ENCODE measurements at places on chromosomes 3 and 15.

GRCh38 chr15:46778876-46779275, 938.4 kb upstream of the SEMA6D start:
- no peak for DNase-seq

- no peak for DNase-seq
Observed at GRCh38 chr3:184489268-184489841, 72.2 kb upstream of the EPHB3 start.

- DNase-seq: no peak
Observed at GRCh38 chr3:148128136-148128535, 569.6 kb upstream of the AGTR1 start.

GRCh38 chr15:88341653-88342052, 85.1 kb upstream of the NTRK3 start:
- DNase-seq: no peak

- peak; percentile 28 for DNase-seq
Observed at GRCh38 chr15:94412979-94413746, 181.8 kb downstream of the MCTP2 start.

- no peak for DNase-seq
Observed at GRCh38 chr15:86555098-86555497, 475.4 kb downstream of the AGBL1 start.

GRCh38 chr3:65401359-65402305, 637.1 kb downstream of the MAGI1 start:
- no peak for DNase-seq

DNA sequence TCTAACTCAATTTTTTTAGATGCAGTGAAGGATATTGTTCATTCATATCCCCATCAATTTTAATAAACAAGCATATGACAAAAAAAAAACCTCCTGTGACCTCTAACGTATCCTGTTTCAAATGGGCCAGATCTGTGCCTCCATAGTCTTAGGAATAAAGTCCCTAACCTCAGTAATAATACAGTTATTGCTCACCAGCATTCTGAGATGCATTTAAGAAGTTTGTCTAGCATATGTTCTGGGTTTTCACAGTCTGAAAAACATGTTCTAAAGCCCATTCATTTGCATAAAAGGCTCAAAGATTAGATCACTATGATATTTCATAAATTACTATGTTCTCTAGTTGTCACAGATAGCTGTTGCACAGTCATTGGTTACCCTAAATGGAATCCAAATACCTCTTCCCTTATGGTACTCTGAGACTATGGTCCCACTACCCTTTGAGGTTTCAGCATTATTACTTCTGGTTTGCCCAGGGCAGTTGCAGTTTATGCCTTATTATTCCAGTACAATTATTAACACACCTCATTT, 190.1 kb downstream of the ZIC4 start:
- no peak for DNase-seq

DNA sequence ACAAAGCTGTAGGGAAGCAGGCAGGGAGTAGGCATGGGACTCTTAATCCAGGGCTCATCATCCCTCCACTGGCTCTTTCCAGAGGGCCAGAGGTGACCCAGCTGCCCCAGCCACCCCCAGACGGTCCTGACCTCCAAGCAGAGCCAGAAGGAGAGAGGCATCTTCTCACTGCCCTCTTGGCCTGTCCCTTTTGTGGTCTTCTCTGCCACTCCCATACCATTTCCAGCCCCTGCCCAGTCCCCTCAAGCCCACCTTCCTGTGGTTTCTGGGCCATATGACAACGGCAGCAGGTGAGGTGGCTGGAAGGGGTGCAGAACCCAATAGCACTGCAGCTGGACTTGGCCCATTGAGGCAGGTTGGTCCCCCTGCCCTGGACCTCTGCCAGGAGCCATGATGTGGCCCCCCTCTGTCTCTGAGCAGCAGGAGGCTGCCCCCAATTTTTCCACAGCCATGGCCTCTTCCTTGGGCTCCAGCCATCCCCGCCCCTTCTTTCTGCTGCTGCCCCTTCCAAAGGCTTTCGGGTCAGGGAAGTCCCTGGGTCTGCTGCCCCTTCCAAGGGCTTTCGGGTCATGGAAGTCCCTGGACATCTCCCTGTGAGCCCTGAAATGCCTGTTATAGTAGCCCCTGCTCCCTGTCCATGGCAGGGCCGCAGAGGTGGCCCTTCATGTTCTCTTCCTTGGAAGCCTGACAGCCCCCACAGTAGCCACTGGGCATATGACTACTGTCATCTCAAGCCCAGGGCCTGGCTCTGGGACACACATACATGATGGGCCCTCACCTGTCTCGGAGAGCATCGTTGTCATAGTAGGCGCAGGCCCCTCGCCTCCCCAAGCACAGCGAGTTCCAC, 39.5 kb upstream of the RAB6B start:
- no peak for DNase-seq

DNA sequence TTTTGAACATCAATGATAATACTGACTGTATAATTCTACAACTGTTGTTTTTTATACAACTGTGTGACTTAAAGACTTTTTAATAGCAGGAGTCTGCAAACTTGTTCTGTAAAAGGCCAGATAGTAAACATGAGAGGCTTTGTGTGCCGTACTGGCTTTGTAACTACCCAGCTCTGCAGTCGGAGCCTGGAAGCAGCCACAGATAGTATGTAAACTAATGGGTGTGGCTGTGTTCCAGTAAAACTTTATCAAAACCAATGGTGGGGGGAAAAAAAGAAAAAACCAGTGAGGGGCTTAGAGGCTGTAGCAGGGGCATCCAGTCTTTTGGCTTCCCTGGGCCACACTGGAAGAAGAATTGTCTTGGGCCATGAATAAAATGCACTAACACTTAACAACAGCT, 11.9 kb downstream of the ASB7 start:
- DNase-seq: no peak

- DNase-seq: no peak
Observed at GRCh38 chr15:60128710-60129109, 124.6 kb downstream of the FOXB1 start.

- no peak for DNase-seq
Observed at GRCh38 chr15:73922186-73923151, 3.8 kb upstream of the LOXL1 start.

- no peak for DNase-seq
Observed at GRCh38 chr15:83793069-83793468, 139.1 kb downstream of the ADAMTSL3 start.

DNA sequence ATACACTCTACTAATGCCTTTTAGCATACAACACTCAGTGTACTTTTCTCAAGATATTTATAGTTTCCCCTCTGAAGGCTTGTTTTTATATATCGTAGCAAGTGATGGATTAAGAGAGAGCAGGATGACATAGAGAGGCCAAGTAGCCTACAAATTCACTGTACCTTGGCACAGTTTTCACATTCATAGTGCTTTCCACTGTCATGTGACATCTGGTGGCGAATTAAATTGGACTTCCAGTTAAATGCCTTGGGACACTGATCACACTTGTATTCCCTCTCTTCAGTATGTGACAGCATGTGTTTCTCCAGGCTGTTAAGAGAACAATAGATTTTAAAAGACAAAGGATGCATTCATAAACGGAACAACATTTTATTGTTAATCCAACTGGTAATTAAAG, 541.1 kb downstream of the MECOM start:
- DNase-seq: peak; percentile 29

- DNase-seq: no peak
Observed at GRCh38 chr3:12982619-12983101, 90.6 kb downstream of the IQSEC1 start.

DNA sequence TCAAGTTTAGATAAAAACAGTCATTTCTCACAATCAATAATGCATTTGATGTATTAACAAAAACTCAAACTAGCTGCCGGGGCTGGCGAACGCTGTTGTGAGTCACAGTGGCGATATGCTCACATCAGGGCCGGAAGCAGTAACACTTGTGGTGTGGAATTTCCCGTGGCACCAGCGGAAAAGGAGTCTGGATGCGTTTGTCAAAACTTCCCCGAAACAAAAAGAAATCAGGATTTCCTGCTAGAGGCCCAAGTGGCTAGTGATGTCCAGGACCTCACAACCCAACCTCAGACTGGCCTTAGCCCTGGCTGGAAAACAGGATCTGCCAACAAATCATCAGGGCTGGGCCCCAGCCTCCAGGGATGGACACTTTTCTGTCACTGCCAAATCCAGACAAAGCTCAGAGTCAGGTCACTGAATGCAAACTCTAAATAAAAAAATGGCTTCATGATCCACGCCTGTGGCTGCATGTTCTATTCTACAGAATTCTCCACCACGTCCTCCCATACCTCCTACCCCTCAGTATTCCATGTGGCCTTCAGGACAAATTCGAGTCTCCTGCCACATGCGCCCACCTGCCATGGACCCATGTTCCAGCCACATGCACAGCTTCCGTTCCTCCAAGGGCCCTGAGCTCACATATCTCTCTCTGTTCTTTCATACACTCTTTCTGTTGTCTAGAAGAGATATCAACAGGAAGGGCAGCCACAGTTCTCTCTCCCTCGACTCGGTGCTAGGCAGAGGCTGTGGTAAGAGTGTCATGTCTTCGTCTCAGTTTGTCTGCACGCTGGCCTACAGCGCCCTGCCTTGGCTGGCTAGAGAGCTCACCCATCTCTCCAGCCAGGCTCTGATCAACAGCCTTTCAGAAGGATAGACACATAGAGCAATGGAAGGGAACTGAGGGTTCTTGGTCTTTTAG, 35.4 kb downstream of the EHD4 start:
- DNase-seq: no peak

DNA sequence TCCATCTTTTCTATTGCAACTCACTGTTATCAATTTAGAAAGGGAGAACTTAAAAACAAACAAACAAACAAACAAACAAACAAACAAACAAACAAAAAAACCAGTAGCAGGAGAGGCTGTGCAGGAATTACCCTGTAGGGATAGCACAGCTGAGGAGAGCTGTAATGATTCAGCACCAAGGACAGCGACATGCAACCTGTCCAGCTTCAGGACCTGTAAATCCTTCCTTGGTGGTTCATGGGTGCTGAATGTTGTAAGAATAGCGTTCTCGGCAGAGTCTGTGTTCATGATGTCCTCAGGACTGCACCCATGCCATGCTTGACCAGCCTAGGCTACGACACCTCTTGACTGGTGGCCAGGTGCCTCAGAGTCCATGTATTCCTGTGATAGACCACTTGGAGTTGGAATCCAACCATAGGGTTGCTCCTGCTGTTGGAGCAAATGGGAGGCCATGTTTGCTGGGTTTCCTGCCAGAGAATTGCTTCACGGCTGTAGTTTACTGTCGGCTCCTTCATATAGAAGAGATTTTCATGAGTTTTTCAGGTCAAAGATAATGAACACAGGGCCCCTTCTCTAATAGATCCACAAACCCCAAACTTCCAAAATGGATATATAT, 65.9 kb downstream of the CACNA2D3 start:
- DNase-seq: peak; percentile 78

GRCh38 chr15:63601026-63601703, 4.0 kb downstream of the FBXL22 start:
- no peak for DNase-seq

GRCh38 chr3:73624017-73624820, 522 bp downstream of the PDZRN3 start:
- no peak for DNase-seq

DNA sequence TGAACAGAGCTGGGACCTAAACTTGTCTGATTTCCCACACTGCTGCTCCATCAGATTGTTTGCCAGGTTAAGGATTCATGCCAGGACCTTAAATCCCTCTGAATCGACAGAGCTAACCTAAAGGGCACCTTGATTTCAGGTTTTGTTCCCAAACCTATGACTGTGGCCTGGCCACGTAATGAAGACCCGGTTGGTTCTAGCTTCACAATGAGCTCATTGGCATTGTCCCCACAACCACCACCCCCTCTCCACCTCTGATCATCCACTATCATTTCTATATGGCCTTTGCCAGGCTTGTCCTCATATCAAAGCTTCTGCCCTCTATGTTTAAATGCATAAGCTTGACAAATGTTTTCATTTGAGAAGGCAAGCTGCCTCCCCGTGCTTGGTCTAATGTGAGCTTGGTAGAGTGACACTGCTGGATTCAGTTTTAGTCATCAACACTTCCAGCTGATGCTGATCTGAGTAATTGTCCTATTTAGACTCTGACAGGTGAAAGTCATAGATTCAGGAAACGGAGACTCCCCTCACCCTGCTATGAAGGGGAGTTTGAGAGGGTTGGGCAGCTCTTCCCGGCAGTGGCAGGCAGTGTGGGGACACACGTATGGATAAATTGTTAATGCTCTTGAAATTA, 407.1 kb upstream of the CFAP20DC start:
- DNase-seq: no peak

GRCh38 chr3:123420416-123420968, 28.4 kb downstream of the ADCY5 start:
- no peak for DNase-seq

DNA sequence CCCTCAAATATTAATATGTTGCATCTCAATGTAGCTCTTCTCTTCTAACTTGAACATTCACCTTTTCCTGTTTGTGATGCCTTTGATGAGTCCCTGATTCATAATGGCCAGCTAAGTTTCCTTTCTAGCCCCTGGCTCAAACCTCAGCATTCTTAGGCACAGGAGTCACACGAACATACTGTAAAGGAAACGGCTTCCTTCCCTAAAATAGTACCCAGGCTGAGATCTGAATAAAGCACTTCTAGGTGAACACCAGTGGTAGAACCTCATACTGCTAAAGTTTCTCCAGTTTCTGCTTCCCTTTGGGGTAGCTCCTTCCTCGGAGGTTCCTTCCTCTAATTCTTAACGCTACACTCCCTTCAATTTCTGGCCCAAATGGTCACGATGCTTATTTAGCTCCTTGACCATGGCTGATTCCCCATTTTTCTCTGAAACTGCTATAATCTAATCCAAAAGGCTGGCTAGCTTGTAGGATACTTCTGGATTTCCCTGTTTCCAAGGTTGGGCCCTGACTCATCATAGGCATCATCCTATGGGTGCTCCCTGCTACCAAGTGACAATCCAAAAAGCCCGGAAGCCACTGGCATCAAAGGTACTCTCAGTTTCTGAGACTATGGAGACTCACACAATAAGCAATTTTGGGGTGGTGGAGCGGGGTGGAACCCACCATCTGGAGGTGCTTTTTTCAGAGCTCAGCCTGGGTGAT, 2.4 kb downstream of the ANAPC13 start:
- no peak for DNase-seq

DNA sequence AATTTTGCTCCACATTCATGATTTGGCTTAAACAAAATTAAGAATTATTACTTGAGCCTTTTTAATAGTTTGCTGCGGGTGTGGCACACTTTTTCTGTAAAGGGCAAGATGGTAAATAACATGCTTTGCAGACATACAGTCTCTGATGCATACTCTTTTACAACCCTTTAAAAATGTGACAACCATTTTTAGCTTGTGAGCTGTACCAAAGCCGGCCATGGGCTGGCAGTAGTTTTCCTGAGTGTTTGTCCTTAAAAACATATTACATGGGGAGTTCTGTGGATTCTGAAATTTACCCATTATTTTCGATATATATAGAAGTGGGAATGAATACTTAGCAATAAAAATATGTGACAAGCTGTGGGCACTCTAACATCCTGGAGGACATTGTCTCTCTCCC, 163.4 kb downstream of the FNDC3B start:
- no peak for DNase-seq

- no peak for DNase-seq
Observed at GRCh38 chr15:76577879-76578512, 241.4 kb downstream of the ISL2 start.

Measured in COLO829 (cell line).